ENCODE measurements at places on chromosomes 5 and 9.

DNA sequence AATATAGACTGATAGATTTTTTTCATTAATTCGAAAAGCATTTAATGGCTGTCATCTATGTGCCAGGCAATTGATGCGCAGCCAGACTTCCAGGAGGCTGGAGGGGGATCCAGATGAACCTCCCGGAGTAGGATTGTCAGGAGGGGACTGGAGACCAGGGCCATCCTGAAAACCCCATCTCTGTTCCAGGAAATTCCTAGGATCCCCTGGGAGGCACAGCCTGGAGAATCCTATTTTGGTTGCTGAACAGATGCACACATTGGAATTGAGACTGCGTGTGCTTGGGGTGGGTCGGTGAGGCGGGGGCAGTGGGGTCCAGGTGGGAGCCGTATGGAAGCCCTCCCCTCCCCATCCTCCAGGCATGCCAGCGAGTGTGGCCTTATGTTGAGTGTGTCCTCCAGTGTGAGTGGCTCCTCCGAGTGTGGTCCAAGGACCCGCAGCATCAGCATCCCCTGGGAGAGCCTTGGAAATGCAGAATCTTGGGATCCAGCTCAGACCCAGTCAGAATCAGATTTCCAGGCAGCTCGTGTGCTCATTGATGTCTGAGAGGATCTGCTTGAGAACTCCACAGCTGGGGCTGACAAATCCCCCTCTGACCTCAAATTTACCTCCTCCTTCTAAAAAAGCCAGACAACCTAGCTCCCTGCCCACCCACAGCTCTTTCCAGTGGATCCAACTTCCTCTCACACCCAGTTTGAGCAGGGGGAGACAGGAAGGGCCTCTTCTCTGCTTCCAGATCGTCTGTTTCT is 38.7 kb downstream of the ROPN1L start:
- no peak for DNase-seq

DNA sequence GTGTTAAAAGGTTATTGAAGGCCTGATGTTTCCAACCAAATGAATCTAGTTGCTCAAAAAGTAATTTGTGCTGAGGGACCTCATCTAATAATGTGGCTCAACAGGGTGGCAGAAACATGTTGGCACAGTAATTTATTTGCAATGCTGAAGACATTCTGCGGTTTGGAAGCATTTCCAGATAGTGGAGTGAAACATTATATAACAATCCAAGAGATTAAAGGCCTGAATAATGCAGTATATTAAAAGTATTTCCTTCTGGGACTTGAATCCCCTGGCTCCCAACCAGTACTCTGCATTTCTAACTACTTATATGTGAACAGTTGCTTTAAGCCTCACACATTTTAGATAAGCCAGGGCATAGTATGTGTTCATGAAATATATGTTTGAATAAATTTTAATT is 25.9 kb upstream of the ALDH1A1 start:
- DNase-seq: peak; percentile 67

DNA sequence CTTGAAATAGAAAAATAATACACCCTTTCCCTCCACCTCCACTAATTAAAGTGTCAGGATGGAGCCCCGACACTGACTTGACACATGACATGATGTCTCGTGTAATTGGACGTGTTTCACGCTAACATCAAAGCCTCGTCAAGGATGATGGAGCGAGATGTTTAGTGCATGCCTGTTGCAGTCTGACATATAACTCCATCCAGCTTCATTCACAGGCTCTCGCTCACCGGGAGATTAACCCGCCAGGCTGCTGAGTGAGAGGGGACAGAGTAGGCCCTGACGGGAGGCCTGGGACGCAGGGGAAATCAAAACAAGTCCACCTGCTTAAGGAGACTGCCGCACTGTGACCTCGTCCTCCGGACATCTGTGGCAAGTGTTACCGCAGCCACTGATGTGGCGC is 263.5 kb downstream of the SLIT3 start:
- no peak for DNase-seq

DNA sequence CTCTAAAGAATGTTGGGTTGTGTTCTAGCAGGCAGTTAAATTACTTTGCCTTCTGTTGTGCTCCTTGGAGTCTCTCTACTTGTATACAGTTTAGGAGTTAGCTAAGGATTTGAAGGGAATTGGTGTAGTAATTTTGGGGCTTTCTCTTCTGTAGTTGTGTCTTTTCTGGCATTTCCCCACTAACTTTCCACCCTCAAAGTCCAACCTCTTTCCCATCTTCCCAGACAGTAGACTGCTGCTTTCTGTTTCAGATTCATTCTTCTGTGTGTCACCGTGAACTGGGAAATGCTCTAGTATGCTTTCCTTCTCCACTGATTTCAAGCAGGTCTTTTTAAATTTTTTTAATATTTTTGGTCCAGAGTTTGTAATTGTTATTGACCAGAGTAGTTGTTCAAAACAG is 4.5 kb upstream of the ANGPTL2 start:
- no peak for DNase-seq

DNA sequence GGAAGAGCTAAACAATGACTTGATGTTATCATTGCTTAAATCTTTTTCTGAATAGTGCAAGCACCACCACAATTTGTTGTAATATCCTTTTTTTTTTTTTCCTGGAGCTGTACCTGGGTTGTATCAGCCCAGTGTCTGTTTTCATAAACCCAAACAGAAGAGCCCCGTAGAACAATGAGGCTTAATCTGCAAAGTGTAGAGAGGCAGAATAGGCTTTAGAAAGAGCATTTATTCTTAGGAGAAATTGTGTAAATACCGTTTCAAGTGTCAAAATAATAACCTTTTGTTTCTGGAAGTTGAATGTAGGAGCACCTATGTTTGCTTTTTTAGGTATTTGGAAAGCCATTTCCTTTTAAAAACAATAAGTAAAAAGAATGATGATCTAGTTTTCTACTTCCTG is 26.4 kb downstream of the RGS7BP start:
- DNase-seq: no peak

Data from NCI-H1048 (cell line).